Cerebellar nuclear complex (tissue), 1 donor: ENCODE measurements at places on chromosomes 7 and 10.

DNA sequence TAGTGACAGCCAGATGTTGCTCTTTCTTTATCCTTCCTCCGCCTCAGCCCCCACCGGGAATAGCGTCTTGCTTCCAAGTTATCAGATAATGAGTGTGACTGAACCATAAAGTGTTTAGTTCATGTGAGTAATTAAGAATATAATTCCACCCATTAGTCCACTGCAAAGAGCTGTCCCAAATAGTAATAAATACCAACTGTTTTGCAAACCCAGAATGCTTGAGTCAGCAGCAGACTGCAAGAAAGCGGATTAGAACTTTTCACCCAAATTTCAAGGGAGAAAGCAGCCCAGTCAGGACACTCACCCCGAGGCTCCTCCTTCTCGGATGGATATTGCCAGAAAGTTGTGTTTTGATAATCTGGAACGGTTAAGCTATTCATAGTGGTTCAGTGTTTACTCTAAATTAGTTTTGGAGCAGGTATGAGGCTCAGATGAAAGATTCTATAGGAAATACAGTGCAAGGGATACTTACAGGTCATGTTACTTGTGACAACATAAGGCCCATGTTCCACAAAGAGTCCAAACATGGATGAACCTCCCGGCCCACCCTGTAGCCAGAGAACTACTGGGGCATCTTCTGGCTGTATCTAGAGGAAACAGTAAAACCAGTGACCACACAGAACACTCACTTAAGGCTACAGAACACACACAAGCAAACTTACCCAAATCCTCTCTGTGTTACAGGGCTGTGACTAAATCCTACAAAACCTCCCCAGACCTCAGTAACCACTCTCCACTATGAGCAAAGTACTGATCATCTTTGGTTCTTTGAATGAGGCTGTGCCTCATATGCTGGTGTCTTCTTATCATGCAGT is 50.5 kb downstream of the CPVL start:
- no peak for DNase-seq

DNA sequence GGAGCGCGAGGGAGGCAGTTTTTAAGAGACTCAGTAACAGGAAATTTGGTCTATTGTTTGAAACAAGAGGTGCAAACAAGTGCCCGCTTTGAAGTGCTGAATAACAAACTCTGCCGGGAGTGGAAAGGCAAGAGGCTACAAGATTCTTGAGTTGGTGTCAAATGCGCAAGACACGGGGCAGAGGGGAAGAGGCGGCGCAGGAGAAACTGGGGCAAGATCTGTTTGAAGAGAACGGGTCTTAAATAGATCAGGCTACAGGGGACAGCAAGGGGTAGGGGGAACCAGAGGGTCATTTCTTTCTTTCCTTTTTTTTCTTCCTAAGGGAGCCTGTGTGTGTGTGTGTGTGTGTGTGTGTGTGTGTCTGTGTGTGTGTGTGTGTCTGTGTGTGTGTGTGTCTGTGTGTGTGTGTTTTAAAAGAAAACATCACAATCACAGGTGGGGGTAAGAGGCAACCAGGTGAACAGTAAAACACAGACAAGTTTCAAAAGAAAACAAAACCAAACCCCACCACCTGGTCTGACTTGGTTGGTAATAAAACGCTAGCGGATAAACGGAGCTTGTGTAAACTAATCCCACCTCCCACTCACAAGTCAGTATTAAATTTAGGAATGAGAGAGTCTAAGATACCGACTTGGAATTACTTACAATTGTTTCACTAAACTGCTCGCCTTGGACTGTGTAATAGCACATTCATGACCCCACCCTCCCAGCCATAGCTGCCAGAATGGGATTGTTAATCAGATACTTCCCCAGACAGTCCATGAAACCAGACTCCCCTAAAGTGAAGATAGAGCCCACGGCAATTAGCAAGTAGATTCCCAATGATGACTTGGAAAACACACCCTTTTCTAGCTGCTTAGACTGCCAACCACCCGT is 13.1 kb upstream of the CUX1 start:
- DNase-seq: no peak

DNA sequence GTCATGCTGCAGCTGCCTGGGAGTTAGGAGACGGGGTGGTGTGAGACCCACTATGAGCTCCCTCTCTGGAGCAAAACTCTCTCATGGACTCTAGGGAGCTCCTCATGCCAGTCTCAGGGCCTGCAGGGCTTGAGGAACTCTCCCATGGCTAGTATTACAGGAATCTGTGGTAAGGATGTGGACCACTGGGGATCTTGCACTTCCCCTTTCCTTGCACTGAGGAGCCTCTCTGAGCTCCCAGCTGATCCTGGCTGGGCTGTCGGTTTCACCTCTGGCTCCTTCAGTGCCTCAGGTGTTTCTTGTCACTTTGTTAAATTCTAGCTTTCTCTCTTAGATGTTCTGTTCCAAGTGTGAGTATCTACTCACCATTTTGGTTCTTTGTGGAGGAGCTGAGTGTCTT is 71.6 kb upstream of the IMMP2L start:
- DNase-seq: no peak

DNA sequence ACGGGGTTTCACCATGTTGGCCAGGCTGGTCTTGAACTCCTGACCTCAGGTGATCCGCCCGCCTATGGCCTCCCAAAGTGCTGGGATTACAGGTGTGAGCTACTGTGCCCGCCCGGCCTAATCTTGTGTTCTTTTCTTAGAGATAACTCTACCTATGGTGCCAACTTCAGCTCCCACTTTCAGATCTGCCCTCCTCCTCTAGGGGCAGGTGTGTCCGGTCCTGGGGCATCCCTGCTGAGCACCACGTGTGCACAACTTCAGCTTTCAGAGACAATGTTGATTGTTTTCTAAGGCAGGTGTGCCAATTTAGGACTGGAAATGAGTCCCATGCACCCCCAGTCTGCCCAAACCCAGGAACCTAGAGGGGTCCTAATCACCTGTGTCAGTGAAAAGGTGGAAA is 18.5 kb upstream of the FXYD4 start:
- DNase-seq: no peak

- no peak for DNase-seq
Measured at GRCh38 chr10:70348228-70348850, 34.1 kb downstream of the LRRC20 start.

- no peak for DNase-seq
Measured at GRCh38 chr7:88321694-88322093, 15.0 kb upstream of the STEAP4 start.

- DNase-seq: no peak
Measured at GRCh38 chr7:132116369-132116768, 459.9 kb downstream of the PLXNA4 start.

DNA sequence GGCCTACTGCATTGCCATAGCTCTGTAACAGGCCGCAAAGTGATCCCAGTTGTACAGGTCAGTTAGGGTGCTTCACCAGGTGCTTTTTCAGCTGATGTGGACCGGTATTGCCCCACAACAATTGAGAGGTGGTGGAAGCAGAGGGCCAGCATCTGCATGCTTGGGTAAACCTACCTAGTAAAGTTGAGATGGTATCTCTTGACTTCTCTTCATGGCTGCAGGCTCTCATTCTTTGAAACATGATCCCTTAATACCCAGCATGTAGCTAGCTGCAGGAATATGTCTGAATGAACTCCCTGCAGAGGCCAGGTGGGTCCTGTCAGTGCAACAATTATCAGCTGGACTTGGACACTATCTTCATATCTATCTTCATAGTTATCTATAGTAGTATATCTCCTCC is 60.7 kb upstream of the CCDC6 start:
- DNase-seq: no peak
